ENCODE measurements at places on chromosomes 4 and X.

DNA sequence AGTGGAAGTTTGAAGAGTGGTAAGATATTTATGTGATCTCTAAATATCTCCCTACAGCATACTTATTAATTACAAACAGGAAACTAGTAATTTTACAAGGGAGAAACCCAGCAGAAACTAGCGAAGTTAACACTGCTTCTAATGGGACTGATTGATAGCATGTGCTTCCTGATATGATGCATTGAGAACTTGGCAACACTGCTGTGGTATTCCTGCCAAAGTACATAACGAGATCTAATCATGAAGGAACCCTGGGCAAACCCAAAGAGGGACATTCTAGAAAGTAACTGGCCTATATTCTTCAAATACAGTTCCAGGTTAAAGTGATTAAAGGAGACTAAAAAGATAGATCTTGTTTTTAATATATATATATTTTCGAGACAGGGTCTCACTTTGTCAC lies 4.6 kb upstream of the GPR34 start:
- no peak for DNase-seq

GRCh38 chr4:189494407-189494806 lies 446.3 kb upstream of the FRG1 start:
- no peak for DNase-seq

DNA sequence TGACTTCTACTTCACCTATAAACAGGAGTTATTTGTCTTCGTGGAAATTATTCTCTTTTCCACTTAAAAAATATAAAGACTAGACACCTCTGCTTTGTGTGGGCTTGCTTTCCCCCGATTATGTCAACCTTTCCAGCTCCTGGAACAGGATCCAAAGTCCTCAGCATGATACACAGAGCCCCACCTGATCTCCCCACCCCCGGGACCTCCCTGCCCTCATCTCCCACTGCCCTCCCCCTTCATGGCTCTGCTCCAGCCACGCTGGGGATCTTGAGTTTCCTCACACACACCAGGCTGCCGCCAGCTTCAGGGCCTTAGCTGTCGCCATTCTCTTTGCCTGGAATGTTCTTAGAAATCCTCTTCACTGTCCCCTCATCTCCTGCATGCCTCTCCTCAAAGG lies 55.3 kb downstream of the MBNL3 start:
- no peak for DNase-seq

GRCh38 chr4:69776696-69777095 lies 16.3 kb upstream of the SULT1B1 start:
- no peak for DNase-seq

DNA sequence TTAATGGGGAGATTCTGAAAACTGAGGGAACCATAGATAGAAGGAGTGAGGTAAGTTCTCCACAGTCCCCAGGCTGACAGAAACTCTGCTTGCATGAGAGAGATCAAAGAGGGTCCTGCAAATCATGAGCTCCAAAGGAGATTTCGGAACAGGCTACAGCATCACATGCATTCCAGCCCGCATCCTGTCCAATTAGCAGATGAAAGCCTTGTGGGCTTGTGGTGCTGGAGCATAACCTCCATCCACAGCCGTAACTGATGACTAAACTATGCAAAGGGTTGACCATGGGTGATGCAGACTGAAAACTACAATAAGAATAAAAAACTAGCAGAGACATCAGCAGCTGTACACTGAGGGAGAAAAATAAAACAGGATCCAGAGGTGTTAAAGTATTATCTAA lies 654.5 kb downstream of the TLL1 start:
- DNase-seq, result no peak

DNA sequence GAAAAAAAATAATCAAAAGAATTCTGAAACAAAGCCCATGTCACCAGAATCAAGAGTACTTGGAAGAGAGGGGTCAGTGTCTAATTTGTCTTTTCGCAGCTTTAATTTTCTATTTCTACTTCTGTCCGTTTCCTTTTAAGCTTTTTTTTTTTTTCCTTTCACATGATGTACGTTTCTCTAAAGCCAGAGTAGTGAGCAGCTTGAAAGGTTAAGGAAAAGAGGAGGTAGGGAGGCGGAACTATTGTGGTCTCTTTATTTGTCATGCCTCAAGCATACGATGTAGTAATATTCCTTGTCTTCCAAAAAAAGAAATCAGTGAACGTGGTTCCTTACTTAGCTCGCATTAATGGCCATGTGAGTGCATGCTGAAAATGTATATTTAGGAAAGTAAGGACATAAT lies 311.5 kb downstream of the TENM3 start:
- DNase-seq, result no peak

DNA sequence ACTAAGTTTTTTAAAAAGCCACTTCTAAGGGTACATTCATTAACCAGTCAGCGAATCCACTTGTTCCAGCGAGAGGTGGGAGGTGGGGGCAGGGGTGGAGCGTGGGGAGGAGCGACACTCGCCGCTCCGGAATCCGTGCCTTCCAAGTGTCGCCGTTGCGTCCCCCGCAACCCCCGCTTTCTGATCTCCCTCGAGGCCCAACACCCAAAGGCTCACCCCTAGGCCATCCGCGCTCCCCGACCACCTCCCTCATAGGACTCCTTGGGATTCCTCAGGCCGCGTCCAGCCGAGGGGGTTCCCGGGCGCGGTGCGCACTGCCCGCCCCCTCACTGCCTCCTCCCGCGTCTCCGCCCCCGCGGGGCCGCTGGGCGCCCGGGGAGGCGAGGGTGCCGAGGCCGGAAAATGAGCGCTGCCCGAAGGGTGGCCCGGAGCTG lies 108.1 kb upstream of the STOX2 start:
- no peak for DNase-seq

GRCh38 chrX:18491587-18492340 lies 66.4 kb downstream of the CDKL5 start:
- DNase-seq, result no peak

DNA sequence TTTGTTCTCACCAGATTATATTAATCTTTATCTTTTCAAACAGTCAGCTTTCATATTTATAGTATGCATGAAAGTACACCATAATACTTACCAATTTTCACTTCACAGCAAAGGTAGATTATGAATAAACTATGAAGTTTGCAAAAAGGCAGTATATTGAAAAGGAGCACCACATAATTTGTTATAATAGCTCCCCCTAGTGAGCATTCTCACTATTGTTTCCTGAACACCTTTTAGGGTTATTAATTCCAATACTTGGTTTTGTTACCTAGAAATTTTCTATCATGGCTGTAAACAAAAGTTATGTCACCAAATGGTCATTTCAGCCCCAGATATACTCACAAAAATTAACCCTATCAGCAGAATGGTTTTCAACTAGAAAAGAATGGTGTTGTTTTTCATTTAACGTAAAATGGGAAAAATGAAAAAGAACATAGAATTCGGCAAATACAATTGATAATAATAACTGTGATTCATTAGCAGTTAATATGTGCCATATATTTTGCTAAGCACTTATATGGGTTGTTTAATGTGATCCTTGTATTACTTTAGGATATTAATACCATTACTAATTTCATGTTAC lies 30.2 kb upstream of the NKX6-1 start:
- no peak for DNase-seq

DNA sequence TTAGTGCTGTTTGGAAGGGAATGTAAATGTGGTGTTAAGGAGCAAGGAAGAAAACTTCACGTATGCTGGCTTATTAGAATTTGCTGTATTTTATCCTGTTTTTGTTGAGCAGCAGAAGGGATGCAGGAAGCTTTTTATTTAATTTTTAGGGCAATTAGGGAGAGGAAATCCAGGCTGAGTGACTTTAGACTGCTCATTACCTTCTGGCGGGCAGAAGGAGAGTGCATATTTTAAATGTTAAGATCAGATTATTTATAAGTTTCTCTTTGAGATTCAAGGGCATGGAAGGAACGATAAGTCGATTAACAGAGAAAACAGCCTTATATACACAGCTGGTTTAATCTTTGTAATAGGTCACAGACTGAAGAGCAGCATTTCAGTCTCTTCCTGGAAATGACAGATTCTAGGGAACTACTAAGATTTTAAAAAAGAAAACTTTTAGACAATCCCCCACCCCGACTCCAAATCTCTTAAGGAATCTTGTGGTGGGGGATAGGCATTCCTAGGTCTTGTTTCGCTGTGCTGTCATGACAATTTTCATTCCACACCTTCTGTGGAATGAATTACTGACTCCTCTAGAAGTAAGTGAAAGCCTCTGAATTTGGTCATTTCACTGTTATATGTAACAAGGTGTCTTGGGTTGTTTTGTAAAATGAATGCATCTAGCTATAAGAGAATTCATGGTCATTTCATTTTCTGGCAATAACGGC lies 402.5 kb downstream of the RAPGEF2 start:
- no peak for DNase-seq

DNA sequence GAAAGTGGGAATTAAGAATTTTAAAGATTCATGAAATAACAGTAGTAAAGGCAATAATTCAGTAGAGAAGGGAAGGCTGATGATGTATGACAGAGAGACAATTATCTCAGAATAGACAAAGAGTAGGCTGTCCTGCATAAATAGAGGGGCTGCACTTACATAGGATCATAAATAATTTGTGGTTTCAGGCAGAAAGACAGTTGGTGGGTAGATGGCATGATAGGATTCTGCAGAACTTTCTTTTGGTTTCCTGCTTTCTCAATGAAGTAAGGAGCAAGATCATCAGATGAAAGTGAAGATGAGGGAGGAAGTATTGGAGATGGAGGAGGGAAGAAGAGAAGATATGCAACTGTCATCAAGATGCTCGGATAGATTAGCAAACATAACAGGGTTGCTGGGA lies 604.9 kb upstream of the ZFP42 start:
- DNase-seq, result no peak

DNA sequence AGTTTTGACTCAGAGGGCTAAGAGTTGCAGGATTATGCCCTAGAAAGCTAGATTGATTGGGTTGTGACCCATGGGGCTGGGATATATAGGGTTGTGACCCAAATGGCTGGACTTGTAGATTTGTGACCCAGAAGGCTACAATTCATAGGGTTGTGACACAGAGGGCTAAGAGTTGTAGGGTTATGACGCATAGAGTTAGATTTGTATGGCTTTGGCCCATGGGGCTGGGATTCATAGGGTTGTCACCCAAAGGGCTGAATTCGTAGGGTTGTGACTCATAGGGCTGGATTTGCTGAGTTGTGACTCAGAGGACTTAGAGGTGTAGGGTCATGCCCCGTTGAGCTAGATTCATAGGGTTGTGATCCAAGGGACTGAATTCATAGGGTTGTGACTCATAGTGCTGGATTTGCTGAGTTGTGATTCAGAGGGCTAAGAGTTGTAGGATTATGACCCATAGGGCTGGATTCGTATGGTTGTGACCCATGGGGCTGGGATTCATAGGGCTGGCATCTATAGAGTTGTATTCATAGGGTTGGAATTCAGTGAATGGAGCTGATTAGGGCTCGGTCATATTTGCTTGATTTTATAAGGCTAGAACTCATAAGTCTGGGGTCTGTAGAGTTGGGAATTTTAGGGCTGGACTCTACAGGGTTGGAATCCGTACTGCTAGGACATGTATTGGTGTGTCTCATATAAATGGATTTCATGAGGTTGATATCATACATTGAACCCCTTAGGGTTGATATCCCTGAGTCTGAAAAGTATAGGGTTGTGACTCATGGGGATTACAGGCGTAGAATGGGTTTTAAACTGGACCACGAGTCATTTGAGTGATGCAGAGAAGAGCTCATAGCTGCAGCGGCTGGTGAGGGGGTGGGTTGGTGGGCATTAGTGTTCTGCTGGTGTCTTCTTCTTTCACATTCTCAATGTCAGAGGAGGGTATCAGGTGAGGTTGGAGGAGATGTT lies 125.7 kb downstream of the CRLF2 start:
- DNase-seq, result no peak

GRCh38 chr4:37609626-37610025 lies 76.5 kb downstream of the RELL1 start:
- no peak for DNase-seq

- DNase-seq, result no peak
Observed at GRCh38 chrX:69124108-69124507, 41.1 kb downstream of the PJA1 start.

GRCh38 chrX:8672176-8672575 lies 59.8 kb downstream of the ANOS1 start:
- DNase-seq, result no peak

DNA sequence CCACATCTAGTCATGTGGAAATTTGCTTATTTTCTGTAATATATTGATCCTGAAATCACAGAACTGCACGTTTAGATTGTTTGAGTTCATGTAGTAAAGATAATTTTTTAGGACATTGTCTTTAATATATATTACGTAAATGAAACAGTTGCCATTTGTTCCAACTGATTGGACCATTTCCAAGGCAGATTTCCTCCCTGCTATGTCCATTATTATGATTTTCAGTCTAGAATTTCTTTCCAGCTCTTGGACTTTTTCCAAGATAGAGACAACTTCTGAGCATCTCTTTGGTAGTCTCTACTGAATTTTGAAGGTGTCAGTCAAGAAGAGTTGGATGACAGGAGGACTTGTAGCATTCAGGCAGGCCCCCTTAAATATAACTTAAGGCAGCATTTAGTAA lies 94.6 kb downstream of the STIM2 start:
- no peak for DNase-seq

GRCh38 chrX:2449135-2449886 lies 51.5 kb downstream of the DHRSX start:
- DNase-seq, result no peak

DNA sequence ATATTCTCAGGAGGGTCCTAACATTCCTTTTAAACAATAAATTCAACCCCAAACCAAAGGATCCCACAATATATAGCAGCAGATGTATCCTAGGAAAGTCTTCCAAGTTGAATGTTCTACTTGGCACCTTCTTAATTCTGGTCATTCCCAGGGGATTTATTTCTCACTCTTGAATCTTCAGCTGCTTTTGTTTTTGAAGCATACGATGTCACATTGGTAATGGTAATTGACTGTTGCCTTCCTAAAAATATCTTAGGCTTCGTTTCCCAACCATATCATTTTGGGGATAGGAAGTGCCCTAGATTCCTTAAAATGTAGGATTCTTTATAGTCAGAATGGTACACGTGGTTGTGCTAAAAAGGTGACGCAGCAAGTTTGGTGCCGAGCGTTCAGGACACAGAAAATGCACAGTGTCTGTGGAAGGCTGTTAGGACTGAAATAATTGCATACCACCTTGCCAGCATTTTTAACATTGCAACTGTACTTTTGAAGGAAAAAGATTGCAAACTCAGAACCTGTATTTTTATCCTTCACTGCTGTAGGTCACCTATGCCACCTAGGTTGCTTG lies 8.1 kb downstream of the SNX25 start:
- no peak for DNase-seq

DNA sequence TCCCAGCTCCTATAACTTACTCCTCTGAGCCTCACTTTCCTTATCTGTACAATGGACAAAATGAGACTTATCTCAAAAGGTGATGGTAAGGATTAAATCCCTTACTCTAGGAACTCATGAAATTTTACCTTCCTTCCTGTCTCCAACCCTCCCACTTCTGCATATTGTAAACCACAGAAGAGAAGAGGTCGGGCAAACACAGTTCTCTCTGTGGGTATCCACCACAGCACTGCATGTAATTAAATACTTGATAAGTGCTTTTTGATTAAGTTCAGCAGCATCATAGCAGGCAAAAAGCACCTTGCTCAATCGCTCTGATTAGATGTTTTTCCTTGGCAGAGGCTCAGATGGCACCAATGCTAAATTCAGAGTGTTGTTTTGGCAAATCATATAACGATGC lies 17.3 kb upstream of the TMEM192 start:
- no peak for DNase-seq

All from CD4-positive, alpha-beta T cell treated with Interleukin-15 for 1 hour (primary cell).